ENCODE measurements at places on chromosomes 1 and 21.

- peak; percentile 89 for DNase-seq
These were observed 52.0 kb downstream of the SLC9A1 start for GRCh38 chr1:27102707-27103468.

DNA sequence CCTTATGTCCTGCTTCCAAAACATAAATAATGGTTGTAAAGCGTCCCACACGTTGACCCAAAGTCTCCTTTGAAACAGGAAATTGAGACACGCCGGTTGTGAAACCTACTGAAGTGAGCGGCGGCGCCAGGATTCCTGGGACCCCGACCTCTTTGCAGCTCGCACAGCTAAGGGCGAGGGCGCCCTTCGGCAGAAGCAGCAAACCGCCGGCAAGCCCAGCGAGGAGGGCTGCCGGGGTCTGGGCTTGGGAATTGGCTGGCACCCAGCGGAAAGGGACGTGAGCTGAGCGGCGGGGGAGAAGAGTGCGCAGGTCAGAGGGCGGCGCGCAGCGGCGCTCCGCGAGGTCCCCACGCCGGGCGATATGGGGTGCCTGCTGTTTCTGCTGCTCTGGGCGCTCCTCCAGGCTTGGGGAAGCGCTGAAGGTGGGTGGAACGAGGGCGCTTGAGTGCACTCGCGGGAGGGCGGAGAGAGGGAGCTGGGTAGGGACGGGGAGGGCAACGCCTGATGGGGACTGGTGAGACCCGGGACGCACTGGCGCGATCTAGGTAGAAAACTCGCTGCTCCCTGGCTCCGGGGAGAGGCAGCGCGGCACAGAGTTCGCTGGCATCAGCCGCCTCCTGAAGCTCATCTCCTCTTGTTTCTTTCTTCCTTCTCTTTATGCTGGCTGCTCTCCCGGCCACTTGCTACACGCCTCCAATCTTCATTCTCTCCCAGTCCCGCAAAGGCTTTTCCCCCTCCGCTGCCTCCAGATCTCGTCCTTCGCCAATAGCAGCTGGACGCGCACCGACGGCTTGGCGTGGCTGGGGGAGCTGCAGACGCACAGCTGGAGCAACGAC lies at the start of gene CD1D:
TSS of gene CD1D (plus strand) at position 155 of the 836 bp plus-strand sequence. CDS start at position 362, 207 bp downstream.
- no peak for DNase-seq

DNA sequence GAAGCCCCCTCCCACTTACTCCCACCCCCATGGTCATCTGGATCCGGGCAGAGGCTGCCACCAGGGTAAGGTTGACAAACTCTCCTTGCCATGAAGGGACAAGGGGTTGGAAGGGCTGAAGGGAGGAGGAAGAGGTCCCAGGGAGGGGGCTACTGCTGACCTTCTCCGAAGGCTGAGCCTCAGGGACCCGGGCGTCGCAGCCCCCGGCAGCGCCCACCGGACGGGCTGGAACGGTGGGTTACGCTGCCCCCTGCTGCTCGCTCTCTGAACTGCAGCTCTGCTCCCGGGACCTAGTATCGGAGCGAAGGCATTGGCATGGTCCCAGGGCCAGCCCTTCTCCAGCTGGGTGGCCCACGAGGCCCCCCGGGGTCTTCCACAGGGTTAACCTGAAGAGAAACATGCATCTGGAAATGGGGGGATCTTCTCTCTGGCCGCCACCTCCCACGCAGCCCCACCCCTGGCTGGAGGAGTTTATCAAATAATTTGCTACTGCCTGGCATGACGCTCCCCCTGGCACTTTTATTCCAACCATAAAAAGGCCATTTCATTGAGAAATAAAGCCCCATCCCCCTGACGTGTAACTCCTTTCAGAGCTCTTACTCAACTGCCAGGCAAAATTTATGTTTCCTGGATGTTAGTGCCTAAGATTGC lies 70.4 kb upstream of the TARDBP start:
- DNase-seq: peak; percentile 66

- DNase-seq: no peak
These were observed 10.3 kb downstream of the ADGRB2 start for GRCh38 chr1:31753707-31754349.

DNA sequence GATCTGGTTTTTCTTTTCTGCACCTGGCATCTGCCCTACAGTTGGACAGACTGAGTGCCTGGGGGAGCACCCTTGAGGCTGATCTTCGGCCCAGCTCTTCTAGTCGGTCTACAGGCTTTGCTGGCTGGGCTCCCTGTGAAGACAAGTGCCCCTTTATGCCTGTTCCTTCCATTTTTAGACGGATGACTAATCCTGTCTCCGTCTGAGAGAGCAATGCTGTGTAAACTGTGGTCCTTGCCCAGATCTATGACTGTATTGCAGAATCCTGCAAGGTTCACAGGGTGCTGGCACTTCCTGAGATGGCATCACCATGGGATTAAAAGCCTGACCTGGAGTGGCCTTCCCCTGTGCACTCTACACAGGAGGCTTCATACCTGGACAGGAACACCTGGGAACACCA lies 47.6 kb upstream of the SAMD13 start:
- DNase-seq: no peak

DNA sequence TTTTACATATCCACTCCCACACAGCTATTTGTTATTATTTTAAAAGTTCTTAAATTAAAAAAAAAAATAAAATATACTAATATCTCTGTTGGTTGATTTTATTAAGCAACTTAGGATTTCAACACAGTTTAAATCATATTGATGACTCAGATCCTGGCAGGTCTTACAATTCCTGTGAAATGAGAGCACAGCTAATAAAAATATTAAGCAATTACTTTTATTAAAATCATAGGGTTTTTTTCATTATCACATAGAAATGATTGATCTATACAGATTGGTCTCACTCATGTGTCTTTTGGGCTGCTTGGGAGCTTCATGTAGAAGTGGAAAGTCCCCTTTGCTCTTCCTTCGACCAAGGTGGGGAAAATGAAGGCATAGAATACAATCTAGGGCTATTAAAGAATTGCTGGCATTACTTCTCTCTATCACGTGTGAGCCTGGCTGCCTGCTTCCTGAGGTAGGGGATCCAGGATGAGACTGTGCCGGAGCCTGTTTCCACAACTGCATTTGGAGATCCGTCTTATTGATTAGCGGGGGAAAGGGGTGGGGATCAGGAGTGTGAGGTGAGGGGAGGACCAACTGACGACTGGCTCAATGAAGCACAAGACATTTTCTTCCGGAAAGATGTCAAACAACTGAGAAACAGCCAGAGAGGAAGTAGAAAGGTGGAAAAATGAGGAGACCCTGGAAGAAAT lies 858.0 kb downstream of the USP25 start:
- no peak for DNase-seq

- DNase-seq: no peak
These were observed 44.6 kb upstream of the ZNF281 start for GRCh38 chr1:200454425-200454824.

GRCh38 chr1:89974256-89974655 lies 20.7 kb upstream of the ZNF326 start:
- no peak for DNase-seq

- DNase-seq: no peak
These were observed 11.4 kb upstream of the KCNA3 start for GRCh38 chr1:110686188-110686587.

- DNase-seq: no peak
These were observed 191.0 kb downstream of the TPR start for GRCh38 chr1:186183970-186184628.

GRCh38 chr1:223714849-223715603 lies 2.7 kb downstream of the CAPN2 start:
- no peak for DNase-seq

- no peak for DNase-seq
These were observed 89.5 kb downstream of the ZC3H11B start for GRCh38 chr1:219523411-219523810.

GRCh38 chr1:40625476-40626382 lies 39.8 kb downstream of the RIMS3 start:
- DNase-seq: no peak

DNA sequence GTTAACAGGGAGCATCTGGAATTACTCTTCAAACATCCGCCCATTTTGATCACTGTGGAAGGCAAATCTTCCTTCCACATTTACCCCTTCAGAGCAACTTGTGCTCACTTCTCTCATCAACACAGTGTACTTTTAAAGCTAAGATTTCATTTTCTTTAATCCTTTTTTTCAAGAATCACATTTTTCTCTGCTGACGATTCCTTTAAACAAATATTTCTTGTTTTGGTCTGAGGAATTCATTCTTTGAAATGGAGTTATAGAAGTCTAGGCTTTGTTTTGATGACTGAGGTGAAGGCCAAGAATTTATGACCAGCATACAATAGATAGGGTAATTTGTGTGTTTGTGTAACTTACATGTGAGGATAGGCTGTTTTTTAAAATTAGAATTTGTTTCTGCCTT lies 25.6 kb downstream of the LRRC42 start:
- no peak for DNase-seq

DNA sequence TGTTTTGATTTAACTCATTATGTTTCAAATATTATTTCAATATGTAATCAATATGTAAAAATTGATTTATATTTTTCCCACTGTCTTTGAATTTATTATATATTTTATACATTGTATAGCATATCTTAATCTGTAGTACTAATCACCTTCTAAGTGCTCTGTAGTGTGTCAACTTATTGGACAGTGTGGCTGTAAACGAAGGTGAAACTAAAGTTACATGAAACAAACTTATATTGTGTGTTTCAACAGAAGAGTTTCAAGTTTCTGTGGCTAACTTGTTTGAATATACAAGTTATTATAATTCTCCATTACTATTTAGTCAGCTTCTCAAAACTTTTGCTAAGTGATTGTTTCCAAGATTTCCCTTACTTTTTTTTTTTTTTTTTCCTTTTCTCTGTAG lies 175.8 kb downstream of the DHRS3 start:
- DNase-seq: no peak

Measured in stimulated activated CD4-positive, alpha-beta T cell treated with anti-CD3 and anti-CD28 coated beads, Interleukin-2, amount 100 ng/mL, for 48 hours (primary cell).